AG09309 (cell line): ENCODE measurements at places on chromosomes 2 and 18.
A peak's percentile ranks its signal among the peaks of the same experiment; 100 is the strongest.

DNA sequence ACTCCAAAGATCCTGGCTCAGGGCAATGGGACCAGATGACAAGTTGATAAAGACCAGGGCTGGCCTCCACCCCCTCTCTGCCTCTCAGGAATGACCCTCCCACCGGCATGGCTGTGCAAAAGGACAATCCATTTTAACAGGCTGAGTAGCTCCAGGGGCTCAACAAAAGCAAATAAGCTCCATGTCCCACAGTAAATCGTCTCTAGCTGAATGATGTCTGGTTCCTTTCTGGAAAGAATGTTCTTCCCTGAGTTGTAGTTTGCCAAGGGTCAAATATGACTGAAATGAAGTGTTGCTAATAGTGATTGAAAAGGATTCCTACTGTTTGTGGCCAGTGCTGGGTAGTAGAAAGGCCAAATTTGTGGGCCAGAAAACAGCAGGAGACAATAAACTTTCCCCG lies 434.4 kb upstream of the ETAA1 start:
- no peak for DNase-seq

DNA sequence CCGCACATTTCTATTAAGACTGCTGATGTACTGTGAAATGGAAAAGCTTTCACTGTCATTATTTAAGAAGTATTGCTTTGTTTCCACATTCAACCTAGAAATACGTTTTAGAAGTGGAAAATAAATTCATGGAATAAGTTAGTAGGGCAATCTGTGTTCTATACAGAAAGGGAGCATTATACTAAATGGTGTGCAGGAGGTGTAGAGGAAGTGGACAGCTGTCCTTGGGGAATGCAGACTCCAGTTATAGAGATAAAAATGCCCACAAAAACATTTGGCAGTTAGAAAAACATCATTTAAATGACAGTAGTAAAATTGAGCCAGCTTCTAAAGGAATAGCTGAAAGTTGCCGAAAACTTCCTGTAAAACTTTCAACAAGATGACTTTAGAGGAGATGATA lies 46.8 kb downstream of the PIK3C3 start:
- no peak for DNase-seq

DNA sequence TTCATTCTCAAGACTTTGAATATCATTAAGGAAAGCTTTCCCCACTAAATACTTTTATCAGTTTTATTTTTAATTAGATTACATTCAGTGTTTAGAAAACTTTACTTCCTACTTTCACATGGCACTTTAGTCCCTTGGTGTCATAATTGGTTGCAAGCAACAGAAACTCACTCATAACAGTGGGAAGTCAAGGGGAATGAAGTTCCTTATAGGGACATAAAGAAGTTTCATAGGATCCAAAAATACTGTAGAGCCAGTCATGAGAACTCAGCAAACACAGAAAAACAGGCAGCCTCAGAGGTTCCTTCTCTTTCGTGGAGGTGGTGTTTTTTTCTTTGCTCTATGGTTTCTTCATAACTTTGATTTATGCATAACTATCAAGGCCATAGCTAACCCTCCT lies 809.0 kb downstream of the BCL11A start:
- no peak for DNase-seq

DNA sequence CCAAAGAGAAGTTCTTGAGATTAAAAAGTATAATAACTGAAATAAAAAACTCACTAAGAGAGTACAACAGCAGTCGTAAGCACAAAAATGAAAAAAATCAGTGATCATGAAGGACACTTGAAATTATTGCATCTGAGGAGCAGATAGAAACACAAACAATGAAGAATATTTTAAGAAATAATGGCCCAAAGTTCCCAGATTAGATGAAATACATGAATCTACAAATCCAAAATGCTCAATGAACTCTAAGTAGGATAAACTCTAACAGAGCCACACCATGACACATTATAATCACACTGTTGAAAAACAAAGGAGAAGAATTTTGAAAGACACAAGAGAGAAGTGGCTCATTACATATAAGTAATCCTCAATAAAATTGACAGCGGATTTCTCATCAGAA lies 31.9 kb upstream of the EMILIN2 start:
- no peak for DNase-seq

- no peak for DNase-seq
Observed at GRCh38 chr18:48992791-48993555, 42.2 kb upstream of the SMAD7 start.

- no peak for DNase-seq
Observed at GRCh38 chr2:200599206-200599605, 13.4 kb downstream of the AOX1 start.

DNA sequence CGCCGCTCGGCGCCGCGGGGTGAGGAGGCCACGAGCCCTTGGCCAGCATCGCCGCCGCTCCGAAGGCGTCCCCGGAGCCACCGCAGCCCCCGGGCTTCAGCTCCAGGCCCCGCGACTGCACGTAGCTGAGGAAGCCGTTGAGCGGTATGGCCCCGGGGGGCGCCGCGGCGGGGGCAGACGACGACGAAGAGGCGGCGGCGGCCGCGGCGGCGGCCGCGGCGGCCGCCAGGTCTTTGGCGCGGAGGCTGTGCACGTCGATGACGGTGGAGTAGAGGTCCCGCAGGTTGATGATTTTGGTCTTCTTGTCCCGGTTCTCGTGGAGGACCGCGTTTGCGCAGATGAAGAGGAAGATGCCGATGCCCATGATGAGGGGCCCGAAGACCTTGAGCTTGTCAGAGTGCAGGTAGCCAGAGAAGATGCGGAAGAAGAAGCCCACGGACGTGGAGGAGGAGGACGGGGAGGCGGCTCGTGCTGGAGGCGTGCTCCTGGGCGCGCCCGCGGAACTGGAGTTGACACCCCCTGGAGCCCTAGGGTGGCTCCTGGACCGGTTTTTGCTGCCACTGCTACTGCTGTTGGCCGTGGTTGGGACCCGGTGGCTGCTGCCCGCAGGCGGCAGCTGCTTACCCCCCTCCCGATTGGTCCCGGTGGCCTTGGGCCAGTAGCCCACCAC lies 4.0 kb downstream of the TMEM200C start:
- no peak for DNase-seq

DNA sequence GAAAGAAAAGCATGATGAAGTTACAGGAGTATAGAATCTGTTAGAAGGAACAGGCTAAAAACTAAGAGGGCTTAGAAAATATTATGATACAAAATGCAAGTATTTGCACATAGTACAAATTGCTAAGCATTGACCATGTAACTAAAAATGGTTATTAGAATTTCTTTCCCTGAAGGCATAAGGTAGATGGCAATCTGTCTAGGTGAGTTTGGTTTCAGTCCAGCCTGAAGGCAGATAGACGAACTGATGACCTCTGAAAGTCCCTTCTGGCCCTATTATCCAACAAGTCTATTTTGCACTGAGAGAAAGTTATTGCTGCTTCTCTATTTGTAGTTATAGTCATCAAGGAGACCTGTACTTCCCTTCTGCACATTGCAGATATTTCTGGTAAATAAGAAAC lies 663.5 kb downstream of the LRP1B start:
- DNase-seq, result no peak

DNA sequence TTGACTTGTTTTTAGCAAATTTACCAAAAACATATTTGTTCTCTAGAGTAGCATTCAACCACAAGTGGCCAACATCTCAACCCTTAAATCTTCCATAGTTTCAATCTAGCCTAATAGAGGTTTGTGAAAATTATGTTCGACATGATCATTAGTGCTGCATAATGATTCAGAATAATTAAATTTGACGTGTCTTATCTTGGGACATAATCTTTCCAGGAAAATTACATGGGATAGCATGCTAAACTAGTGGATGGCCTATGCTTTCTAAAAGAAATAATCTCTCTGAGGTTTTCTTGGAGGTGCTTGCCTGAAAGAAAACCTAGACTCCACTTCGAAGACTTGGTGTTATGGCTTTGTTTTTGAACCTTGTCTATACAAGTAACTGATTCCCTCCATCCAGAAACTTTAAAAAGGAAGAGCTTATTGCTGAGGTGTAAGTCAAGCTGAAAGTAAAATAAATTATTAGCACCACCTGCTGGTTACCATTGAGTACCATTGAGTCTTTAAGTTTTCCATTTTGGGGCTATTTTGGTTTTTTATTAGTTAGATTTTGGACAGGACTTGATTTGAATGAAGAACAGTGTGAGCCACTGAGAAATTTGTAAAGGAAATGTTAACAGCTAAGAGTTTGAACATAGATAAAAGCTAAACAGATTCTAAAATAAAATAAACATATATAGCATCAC lies 32.7 kb downstream of the COX7A2L start:
- peak; percentile 14 for DNase-seq

DNA sequence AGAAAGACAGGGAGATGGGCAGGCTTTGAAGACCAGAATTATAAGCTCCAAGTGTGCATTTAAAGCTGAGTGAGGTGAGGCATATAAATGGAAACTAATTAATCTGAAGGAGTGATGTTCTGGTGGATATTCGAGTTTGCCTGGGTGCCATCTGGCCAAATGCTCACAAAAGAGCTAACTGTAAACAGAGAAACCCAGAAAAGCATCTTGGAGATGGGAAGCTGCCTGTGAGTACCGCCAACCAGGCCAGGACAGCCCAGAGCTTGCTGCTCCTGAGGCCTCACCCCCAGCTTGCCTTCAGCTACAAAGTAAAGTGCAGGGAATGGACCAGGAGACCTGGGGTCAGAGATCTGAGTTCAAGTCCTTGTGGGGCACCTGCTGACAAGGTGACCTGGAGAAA lies 446.1 kb upstream of the MYT1L start:
- no peak for DNase-seq

DNA sequence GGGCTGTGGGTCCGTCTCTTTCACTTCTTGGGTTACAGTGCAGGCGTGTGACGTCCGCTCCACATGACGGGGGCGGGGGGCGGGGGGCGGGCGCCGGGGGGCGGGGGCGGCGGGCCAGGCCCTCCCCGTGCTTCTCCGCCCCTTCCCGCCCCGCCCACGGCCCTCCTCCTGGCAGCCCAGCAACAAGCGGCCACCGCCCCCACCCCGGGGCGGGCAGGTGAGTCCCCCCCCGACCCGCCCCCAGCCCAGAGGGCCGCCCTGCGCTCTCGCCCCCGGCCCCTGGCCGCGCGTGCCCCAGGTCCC lies 3.6 kb downstream of the ZNF516 start:
- no peak for DNase-seq

DNA sequence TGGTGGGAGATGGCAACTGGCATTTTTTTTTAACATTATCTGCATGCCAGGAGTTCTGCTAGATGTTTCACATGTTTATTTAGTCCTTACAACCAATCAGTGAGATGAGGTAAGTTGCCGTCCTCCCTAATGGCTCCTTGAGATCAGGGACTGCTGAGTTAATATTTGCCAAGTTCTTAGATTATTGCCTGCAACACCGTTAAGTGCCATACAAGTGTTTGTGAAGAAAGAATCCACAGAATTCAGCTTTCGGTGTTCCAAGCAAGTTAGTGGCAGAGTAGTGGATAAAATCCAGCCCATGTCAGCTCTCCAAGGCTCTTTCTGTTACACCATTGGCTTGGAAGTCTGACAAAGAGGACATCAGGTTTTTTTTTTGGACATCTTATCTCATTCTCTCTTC lies 95.9 kb downstream of the C1QL2 start:
- DNase-seq, result no peak

DNA sequence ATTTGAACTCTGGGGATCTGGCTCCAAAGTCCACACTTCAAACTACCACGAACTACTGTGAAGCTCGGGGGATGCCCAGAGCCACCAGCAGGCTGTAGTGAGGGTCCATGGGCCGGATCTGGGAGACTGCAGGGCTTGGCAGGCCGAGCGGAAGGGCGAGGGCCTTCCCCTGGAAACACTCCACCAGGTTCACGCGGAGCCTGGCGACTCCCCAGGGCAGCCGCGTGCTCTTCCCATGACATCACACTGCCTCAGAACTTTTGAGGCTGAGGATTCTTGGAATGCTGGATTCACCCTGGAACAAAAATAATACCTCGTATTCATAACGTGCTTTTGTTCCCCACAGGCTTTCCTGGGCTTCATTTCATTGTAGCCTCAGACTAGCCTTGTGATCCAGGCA lies 201.0 kb downstream of the SMAD7 start:
- peak; percentile 46 for DNase-seq

- no peak for DNase-seq
Observed at GRCh38 chr18:58226429-58226828, 182.4 kb downstream of the NEDD4L start.

DNA sequence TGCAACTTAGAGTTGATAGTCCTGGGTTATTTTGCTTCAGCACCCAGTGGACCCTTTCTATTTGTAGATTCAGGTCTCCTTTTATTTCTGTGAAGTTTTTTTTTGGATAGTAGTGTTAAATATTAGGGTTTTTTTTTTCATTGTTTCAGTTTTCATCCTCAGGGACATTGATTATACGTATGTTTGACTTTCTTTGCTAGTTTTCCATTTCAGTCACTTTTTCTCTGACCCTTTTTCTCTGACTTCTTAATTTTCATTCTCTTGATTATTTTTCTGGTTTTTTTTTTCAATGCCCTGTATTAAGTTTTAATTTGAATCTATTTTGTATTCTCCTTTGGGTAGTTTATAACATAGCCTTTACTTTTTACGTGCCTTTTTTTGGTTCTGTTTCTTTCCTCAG lies 79.4 kb downstream of the AGPS start:
- no peak for DNase-seq

DNA sequence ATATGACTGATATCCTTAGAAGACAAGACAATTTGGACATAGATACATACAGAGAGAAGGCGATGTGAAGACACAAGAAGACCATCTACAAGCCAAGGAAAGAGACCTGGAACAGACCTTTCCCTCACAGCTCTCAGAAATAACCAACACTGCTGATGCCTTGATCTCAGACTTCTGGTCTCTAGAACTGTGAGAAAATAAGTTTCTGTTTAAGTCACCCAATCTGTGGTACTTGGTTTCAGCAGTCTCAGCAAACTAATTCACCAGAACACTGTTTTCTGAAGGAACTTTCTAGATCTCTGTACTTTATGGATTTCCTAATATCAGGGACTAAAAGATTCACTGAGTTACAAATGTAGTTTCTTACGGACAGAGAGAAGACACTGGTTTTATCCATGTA lies 58.8 kb downstream of the NAB1 start:
- DNase-seq, result no peak

- DNase-seq, result no peak
Observed at GRCh38 chr18:67661555-67661954, 145.0 kb upstream of the DSEL start.

DNA sequence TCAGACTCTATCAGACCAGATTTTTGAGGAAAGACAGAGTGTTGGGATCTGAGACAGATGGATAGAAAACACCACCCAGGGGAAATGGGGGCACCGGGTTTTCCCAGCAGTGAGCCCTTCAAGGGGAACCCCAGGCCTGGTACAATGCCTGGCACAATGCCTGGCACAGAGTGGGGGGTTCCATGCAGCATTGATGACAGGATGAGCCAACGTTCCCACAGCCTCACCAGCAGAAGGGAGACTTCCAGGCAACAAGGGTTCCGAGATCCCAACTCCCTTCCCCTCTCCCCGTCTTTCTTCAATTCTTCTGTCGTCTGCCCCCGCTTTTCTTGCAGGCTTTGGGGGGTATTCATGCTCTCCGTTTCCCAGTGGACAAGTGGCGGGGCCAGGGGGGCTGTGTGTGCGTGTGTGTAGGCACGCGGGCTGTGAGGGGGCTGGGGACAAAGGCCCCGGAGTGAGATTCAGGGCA lies 132.1 kb upstream of the HAAO start:
- DNase-seq, result no peak

GRCh38 chr2:18047896-18048657 lies 169.6 kb downstream of the KCNS3 start:
- DNase-seq, result peak; percentile 66

GRCh38 chr2:201972621-201973255 lies 60.9 kb upstream of the FZD7 start:
- DNase-seq, result no peak
